ENCODE measurements at places on chromosomes 4 and X. TPM values are rescaled to one million over a fixed set of nuclear protein-coding genes. Genes with fewer than 3 reads are reported as not detected.
A peak's percentile ranks its signal among the peaks of the same experiment; 100 is the strongest.

DNA sequence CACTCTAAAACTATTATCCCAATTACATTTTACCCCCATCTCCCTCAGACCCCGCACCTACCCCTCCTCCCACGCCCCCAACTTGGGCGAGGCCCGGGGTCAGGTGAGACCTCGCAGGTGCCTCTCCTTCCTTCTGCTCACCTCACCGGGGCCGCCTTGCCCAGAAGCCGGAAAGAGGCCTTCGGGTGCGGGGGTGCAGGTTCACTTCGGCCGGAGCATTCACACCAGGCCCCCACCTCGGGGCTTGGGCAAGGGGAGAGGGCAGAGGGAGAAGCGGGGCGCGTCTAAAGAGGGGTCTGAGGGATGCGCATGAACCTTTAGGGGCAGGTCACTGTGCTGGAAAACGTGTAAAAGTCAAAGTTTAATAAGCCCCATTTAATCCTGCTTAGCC lies 427 bp downstream of the ZNF182 start:
- peak overlapping the region; percentile 65 for H3K4me3 ChIP-seq
- peak overlapping the region; percentile 77 for H3K27ac ChIP-seq
- H3K4me1 ChIP-seq = no peaks in the 10 kb centered on the region
- H3K27me3 ChIP-seq = no peaks in the 10 kb centered on the region
- no peak for DNase-seq

DNA sequence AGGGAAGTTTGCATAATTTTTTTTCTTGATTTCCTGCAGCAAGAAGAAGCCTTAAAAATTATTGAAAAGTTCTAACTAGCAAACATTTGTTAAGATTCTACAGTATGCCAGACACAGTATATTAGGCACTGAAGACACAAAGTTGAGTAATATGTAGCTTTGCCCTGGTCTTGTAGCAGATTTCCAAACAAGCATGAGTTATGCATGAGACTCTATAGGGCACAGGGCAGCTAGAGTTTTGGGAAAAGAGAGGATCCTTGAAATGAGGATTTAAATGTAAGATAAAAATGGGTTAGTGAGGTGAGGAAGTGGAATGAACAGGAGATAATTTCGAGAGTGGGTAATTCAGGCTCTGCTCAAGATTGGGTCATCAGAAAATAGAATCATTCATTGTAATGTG lies 8.6 kb upstream of the GPRIN3 start:
- H3K4me3 ChIP-seq = no peak overlapping the region
- peaks cover 18% of the 10 kb centered on the region for H3K4me1 ChIP-seq
- H3K27ac ChIP-seq = peak overlapping the region; percentile 50
- H3K36me3 ChIP-seq = no peaks in the 10 kb centered on the region
- no peaks in the 10 kb centered on the region for H3K27me3 ChIP-seq

- H3K4me3 ChIP-seq = no peak overlapping the region
- DNase-seq = no peak
- no peaks in the 10 kb centered on the region for H3K27me3 ChIP-seq
- H3K4me1 ChIP-seq = peaks cover 6% of the 10 kb centered on the region
- H3K36me3 ChIP-seq = no peaks in the 10 kb centered on the region
Observed at GRCh38 chr4:17077105-17077504, 178.7 kb upstream of the LDB2 start.

DNA sequence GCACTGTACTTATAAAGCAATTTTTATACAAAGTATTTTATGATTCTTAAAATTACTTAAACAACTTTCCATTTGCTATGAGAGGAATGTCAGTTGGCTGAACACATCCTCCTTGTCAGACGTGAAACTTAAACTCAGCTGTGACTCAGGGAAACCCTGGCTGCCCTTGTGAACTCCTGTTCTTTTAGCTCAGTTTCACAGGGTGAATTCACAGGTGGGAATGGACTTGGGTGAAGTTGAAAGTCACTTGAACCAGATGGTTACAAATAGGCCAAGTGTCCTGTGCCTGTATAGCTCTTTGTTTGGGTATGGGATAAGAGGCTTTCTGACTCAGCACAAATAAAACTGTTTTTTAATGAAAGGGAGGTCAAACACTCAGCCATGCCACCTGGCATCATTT lies 67.4 kb upstream of the FAM47B start:
- H3K4me3 ChIP-seq = no peak overlapping the region
- no peaks in the 10 kb centered on the region for H3K4me1 ChIP-seq
- H3K27me3 ChIP-seq = no peaks in the 10 kb centered on the region
- H3K36me3 ChIP-seq = no peaks in the 10 kb centered on the region
- no peak for DNase-seq
- no peak overlapping the region for H3K27ac ChIP-seq

The ZNF711 gene
- total RNA-seq = 1.2 TPM

DNA sequence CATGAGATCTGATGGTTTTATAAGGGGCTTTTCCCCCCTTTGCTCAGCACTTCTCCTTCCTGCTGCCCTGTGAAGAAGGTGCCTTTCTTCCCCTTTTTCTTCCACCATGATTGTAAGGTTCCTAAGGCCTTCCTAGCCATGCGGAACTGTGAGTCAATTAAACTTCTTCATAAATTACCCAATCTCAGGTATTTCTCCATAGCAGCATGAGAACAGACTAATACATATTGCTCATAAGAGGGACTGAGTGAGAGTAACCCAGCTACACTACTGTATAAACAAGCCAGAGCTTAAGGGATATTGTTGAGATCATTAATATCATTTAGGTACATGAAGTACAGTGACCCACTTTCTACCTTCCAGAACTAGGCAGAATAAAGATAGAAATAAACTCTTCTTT lies 102.9 kb downstream of the TEX13A start:
- H3K36me3 ChIP-seq = no peaks in the 10 kb centered on the region
- no peak overlapping the region for H3K4me3 ChIP-seq
- DNase-seq = no peak
- no peaks in the 10 kb centered on the region for H3K27me3 ChIP-seq

The PTPN13 gene
- 77.2 TPM for total RNA-seq

DNA sequence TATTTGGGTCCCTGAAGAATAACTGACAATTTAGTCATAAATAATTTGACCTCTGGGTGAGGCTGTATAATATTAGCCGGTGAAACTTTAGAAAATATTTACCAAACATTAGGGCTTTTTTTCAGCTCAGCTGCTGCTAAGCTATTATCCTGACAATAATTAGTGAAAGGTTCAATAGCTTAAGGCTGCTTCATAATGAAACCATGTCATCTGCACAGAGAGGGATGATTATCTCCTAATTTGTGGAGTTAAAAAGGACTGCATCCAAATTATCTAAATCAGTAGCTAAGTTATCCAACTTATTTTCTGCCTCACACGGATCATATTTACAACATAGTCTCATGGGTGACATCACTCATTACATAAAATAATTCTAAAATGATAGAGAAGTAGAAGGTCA lies 1249.8 kb downstream of the RAPGEF2 start:
- no peaks in the 10 kb centered on the region for H3K36me3 ChIP-seq
- H3K4me1 ChIP-seq = no peaks in the 10 kb centered on the region
- H3K4me3 ChIP-seq = no peak overlapping the region
- no peak for DNase-seq
- no peaks in the 10 kb centered on the region for H3K27me3 ChIP-seq

GRCh38 chr4:48336146-48336870 lies 5.0 kb upstream of the SLAIN2 start:
- peaks cover 10% of the 10 kb centered on the region for H3K4me1 ChIP-seq
- H3K4me3 ChIP-seq = no peak overlapping the region
- no peaks in the 10 kb centered on the region for H3K36me3 ChIP-seq
- no peak for DNase-seq
- no peak overlapping the region for H3K27ac ChIP-seq

The SOX3 gene
- total RNA-seq = not detected
